Stimulated activated CD8-positive, alpha-beta memory T cell treated with anti-CD3 and anti-CD28 coated beads, Interleukin-2, amount 100 ng/mL, for 1 hour (primary cell): ENCODE measurements at places on chromosomes 2 and 18.

- DNase-seq = no peak
Observed at GRCh38 chr18:63617049-63617914, 26.8 kb downstream of the SERPINB4 start.

GRCh38 chr2:77147153-77147552 is 375.0 kb downstream of the LRRTM4 start:
- no peak for DNase-seq

GRCh38 chr2:42854207-42854818 is 61.9 kb upstream of the HAAO start:
- no peak for DNase-seq

- DNase-seq = no peak
Observed at GRCh38 chr2:144516981-144517865, 2.7 kb downstream of the ZEB2 start.

DNA sequence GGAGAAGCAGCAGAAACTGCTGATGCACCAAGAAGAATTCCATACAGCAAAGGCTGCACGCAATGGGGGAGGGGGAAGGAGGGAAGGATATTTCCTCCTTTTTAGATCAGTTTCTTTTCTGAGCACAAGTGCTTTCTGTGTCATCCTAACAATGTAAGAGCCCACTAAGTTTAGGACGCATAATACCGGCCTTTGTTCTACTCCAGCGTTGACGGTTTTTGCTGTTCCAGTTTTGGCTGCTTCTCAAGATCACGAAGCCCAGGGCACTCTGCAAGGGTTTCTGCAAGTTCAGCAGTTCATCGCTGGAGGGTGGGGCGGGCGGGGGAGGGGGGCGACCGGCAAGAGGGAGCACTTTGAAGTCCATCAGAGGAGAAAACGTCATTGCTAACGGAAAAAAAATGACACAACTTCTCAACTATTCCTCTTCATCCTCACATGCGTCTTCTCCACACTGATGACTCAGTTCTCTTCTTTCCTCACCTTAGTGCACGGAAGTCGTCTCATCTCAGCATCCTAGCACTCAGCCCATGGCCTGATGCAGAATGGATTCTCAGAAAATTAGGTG is 8.7 kb downstream of the FAM178B start:
- DNase-seq = no peak

DNA sequence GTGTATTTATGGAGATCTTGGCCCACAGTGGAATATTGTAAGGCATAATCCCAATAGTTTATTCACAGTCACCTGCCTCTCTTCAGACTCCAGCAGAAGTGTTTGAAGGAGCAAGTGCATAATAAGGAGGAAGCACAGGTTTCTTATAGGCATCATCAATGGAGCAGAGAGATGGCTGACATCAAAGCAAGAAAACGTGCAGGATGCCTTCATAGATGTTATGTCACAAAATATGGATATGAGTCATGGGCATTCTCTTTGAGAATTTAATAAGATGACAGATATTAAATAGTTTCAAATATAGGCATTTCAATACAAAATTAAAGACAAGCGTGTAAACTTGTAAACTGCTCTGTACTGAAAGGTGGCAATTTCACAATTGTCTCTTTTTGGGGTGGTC is 4.0 kb upstream of the RND3 start:
- no peak for DNase-seq

DNA sequence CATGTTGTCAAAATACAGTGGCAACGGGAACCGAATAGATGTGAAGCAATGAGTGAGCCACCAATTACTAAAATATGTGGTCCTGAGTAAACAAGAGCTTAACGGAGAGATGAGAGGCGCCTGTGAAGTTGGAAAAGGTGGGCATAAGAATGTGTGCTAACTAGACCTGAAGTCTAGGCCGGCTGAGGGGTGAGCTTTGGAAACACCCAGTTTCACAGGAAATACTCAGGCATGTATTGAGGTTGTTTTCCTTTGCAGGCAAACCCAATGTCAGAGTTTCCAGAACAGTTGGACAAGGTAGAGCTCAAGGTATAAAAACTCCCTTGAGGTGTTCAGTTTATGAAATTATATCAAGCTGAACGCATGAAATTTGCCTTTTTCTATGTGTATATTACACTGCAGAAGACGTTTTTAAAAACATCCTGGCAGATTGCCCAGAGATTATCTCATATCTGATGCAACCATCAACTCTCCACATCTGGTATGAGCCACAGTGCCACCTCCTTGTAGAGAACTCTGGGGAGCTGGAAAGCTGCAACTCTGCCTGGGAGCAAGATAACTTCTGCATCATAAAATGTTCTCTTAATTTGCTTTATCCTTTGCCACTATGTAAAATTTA is 3.9 kb upstream of the WDSUB1 start:
- DNase-seq = no peak

GRCh38 chr2:41933585-41934320 is 114.1 kb upstream of the PKDCC start:
- no peak for DNase-seq

DNA sequence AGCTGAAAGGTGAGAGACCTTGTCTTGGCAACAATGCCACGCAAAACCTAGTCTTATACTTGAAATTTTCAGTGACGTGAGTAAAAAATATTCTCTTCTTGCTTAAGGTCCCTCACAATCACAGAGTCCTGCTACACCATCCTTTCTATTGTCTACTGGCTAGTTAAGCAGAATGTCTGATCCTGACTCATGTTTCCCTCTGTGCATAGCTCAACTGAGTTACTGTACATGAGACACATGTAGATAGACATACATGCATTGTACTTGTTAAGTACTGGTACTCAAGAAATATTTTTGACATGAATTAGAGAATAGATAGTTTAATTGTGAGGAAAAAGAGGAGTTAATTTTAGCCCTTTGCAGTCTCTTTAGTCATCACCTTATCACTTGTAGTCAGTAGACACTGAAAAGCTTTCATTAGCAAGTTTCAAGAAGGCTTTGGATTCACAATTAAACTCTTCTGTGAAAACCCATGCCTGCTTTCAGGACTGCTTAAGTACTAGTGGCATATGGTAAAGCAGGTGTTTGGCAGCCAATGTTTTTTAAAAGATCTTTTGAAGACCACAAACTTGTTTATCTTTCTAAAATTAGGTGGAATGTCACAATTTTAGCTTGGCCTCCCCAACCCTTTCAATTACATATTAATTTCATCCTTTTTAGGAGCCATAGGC is 158.7 kb upstream of the CCDC150 start:
- DNase-seq = no peak

DNA sequence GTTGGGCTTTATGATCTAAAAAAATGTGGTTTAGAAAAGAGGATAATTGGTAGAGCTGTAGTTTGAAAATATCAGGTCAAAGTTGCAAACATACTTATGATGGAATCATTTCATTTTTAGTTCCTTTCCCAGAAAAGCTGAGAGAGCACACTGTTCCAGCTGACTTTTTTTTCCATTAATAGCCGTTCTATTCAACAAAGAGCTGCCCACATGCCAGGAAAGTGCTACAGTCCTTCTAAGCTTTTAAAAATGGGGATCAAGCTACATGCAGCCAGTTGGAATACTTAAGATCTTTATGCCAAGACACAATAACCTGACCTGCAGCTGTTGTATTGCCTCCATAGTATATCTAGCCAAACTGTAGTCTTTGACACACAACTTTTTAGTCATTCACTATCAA is 111.5 kb downstream of the GALNT3 start:
- no peak for DNase-seq

DNA sequence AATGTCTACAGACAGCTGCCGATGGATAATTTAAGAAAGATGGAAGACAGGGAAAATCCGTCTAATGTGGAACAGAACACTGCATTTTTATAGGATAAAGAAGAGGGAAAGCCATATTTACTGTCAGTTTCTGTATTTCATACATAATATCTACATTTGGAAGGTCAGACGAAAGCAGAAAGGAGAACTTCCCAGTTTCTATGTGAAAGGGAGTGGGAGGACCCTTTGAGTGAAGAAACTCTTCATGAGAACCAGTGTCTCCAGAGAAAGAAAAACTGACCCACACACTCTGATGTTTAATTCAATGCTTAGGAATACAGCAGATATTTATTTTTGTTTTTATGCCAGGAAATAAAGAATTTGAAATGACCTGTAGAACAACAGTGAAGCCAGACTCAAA is 127.2 kb downstream of the CALCRL start:
- DNase-seq = no peak

- no peak for DNase-seq
Observed at GRCh38 chr18:6939972-6940371, 177.6 kb downstream of the LAMA1 start.

GRCh38 chr2:19086231-19086651 is 272.2 kb downstream of the OSR1 start:
- DNase-seq = no peak

- no peak for DNase-seq
Observed at GRCh38 chr2:56505885-56506284, 322.1 kb downstream of the CCDC85A start.

- DNase-seq = peak; percentile 4
Observed at GRCh38 chr2:88590998-88591613, 36.2 kb downstream of the EIF2AK3 start.

DNA sequence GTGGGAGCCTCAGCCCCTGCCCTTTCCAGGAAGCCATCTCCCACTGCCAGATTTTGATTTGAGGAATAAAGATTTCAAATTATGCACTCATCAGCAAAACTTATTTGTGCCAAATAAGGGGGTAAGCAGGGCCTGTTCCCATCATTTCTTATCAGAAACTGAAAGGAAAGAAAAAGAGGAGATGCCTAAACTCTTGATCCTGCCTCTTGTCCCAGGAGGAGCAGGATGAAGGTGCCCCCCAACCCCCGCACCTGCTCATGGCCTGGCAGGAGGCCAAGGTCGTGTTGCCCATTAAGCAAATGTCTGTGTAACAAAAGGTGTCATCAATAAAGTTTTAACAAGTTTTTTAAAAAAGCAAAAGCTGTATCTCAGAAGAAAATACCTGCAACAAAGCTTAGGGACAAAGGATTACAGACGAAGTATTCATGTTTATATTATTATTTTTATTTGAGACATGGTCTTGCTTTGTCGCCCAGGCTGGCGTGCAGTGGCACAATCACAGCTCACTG is 80.0 kb downstream of the INPP5D start:
- DNase-seq = no peak

- no peak for DNase-seq
Observed at GRCh38 chr2:69466728-69467127, 29.5 kb upstream of the NFU1 start.

DNA sequence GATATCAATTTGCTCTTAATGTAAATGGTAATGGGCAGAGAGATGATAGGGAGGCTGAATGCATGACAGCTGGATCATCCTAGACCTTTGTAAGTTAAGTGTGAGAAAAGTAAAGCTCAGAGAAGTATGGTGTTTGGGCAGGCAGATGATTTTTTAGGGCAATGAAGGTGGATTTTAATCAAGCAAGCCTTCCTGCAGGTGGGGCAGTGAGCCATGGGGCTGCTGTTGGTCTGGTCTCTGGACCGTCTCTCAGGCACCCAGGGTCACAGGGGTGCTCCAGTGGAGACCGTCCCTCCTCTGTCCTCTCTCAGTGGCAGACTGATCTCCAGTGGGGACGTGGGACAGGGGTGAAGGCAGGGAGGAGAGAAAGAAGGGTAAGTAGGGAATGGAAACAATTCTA is 69.8 kb upstream of the STK17B start:
- no peak for DNase-seq

GRCh38 chr2:121705390-121705789 is 31.3 kb downstream of the NIFK start:
- DNase-seq = no peak

GRCh38 chr2:224952936-224953657 is 89.2 kb downstream of the DOCK10 start:
- no peak for DNase-seq

- DNase-seq = no peak
Observed at GRCh38 chr2:35887146-35887545, 468.4 kb upstream of the CRIM1 start.

- DNase-seq = no peak
Observed at GRCh38 chr2:133972786-133973185, 281.1 kb upstream of the MGAT5 start.

- no peak for DNase-seq
Observed at GRCh38 chr2:38091760-38092159, 15.8 kb upstream of the CYP1B1 start.

DNA sequence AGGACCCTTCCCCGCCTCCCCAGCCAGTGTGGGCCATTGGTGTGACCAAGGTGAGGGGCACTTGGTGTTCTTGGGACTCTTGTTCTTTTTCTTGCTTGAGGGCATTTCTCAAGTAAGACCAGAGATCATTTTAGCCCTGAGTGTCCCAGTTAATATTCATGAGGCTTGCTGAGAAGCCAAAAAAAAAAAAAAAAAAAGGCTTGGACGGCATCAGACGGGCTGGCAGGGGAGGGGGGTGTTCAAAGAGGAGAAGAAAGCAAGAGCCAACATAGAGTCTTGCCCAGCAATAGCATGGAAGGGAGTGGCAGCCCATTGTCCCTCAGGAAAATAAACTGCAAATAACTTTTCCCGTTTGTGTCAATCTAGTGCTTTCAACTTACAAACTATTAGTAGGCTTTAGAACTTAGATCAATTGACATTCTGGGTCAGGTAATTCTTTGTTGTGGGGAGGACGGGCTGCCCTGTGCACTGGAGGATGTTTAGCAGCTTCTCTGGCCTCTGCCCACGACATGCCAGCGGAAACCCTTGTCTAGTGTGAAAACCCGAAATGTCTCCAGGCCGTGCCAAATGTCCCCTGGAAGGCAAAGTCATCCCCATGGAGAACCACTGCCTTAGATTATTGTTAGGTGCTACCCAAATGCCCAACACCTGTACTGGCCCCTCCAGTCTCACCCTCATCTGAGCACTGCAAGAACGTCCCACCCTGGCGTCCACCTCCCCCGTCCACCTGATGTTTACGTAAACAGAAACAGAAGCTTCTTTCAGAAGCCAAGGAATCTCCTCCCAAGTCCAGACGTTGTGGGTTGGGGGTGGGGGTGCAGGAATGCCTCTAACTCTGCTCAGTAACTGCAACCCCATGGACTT is 163.4 kb downstream of the BCL2 start:
- no peak for DNase-seq

DNA sequence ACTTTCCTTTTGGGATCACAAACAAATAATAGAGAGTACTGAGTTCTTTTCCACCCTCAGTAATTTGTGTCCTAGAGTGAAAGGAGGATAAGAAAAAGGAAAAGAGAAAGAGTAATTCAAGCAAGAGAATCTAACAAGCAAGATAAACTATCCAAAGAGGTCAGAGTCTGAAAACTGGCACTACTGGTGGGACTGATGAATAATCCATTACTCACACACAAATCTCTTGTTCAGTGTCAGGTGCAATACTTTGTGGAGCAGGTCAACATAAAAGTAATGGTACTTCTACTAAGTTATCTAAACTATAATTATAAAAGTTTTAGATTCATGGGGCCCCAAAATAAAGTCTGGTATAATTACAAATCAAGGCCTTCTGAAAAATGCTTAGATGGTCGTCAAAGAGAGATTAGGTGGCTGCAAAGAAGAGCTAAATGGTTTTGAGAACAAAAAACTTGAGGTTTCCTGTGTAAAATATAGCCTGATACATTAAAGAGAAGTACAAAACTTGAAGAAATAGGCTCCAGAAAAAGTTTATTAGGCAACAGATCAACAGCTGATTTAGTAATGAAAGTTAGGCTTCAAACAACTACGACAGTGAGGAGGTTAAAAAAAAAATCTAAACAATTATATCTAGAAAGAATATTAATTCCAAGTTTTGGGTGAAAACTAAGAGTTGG is 109.4 kb downstream of the BAZ2B start:
- no peak for DNase-seq

- no peak for DNase-seq
Observed at GRCh38 chr18:38025433-38026038, 459.9 kb upstream of the CELF4 start.
